Activated CD8-positive, alpha-beta memory T cell treated with anti-CD3 and anti-CD28 coated beads, Interleukin-2, amount 10 ng/mL, durations not matched to agents 7 days and 5 days (primary cell): ENCODE measurements at places on chromosomes 12 and 14. TPM values are rescaled to one million over a fixed set of nuclear protein-coding genes. Genes with fewer than 3 reads are reported as not detected.

DNA sequence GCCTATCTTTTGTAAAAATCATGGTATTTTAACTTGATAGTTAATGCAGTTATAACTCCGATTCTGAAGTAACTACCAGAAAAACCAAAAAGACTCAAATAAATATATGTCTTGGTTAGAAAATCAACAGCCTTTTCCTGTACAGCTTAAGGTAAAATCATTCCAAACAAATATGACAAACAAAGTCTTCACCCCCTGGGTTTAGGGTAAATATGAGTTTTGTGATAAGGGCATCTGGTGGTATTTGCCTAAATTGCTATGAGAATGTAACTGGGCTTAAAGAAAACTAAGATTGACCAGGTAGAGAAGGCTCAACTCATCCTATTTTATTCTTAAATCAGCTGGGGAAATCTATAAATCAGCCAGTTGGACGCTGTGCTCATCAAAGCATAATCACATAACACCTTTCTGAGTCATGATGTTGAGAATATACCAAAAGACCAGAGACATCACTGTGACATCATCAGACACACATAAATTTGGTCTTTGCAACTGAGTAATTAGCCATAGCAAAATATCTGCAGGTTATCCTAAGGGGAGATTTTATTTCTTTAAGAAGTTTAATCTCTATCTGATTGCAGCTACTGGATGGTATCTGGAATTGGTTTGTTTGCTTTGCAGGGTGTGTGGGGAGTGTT, 133.9 kb downstream of the STXBP6 start:
- no peaks in the 10 kb centered on the region for H3K36me3 ChIP-seq
- no peak overlapping the region for H3K27ac ChIP-seq
- H3K27me3 ChIP-seq, result peaks cover 54% of the 10 kb centered on the region
- DNase-seq, result no peak

DNA sequence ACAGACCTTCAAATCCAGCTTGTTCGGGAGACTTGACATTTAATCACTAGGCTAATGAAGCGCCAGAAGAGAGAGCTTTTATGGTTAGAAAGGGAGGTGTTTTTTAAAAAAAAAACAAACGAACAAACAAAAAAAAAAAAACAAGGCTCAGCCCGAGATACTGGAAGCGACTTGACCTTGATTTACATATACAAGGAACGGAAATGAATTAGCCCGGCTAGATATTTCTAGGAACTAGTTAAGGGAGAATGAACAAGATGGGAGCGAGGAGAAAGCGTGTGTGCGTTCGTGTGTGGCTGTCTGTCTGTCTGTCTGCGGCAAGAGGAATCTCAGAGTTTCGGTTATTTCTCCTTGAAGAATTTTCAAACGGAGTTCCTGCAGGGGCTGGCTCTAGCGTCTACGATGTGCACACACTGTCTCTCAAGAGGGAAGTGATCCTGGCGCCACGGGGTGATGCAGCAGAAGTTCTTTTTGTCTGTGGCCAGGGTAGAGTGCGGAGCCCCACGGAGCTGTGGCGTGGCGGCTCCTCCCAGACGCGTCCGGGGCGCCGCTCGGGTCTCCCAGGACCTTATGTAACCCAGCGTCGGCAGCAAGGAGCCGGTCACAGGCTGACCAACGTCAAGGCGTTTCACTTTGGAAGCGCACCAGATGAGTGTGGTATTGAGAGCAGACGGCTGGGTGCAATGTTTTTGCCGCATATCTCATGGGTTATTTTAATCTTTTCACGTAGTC, 18.8 kb downstream of the SOCS2 start:
- peak overlapping the region; percentile 56 for H3K27ac ChIP-seq
- H3K27me3 ChIP-seq, result peaks cover 45% of the 10 kb centered on the region
- no peaks in the 10 kb centered on the region for H3K36me3 ChIP-seq
- peak; percentile 55 for DNase-seq
- peak overlapping the region; percentile 82 for H3K4me3 ChIP-seq

Gene ABCC9
- not detected for total RNA-seq

Gene SLC6A13
- 0.35 TPM for total RNA-seq

Gene OTX2
- not detected for total RNA-seq

Gene TRPV4
- not detected for total RNA-seq

Gene HHIPL1
- 0.09 TPM for total RNA-seq
